ENCODE measurements at places on chromosomes 5 and 9. TPM values are rescaled to one million over a fixed set of nuclear protein-coding genes. Genes with fewer than 3 reads are reported as not detected.

GRCh38 chr9:121313458-121314152 is 45.6 kb downstream of the GSN start:
- no peak overlapping the region for H3K27ac ChIP-seq
- H3K36me3 ChIP-seq = peaks cover 74% of the 10 kb centered on the region
- DNase-seq = no peak
- no peaks in the 10 kb centered on the region for H3K27me3 ChIP-seq
- no peak overlapping the region for H3K4me3 ChIP-seq

GRCh38 chr5:178544166-178544834 is 45.9 kb downstream of the COL23A1 start:
- H3K4me1 ChIP-seq = peaks cover 43% of the 10 kb centered on the region
- H3K27ac ChIP-seq = no peak overlapping the region
- DNase-seq = no peak
- no peaks in the 10 kb centered on the region for H3K27me3 ChIP-seq

Gene CCL27
- polyA plus RNA-seq = not detected

DNA sequence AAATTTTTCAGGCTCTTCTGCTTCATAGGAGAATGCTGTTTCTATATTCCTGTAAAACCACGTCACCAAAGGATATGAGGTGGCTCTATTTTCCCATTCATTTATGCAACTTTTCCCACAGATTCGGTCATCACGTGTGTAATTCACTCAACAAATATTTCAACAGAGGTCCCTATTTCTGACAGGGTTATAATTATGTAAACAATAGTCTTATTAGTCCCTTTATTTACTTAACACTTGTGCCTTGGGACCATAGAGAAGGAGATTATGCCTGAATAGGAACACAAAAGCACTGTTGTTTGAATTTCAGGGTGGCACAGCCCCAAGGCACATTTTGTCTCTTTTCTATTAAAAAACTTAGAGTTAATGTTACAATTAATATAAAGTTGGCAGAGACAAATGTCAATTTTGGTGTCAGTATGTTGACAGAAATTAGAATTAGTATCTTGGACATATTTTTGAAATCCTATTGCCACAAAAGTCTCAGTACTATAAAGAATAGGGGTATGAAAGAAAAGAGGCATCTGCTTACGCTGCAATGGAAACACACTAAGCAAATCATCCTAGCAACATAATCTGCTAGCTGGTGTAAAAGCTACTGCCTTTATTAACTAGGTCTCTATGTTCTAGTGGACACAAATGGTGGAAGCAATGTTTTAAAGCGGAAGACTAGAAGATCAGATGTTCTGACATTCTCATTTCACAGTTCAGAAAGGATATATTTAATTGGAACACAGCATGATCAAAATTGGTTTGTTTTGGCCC is 229.1 kb upstream of the TBCA start:
- no peak overlapping the region for H3K4me3 ChIP-seq
- peaks cover 28% of the 10 kb centered on the region for H3K36me3 ChIP-seq
- H3K27ac ChIP-seq = no peak overlapping the region
- DNase-seq = no peak

Gene ANKRD20A1
- polyA plus RNA-seq = not detected
